ENCODE measurements at places on chromosomes 11 and 22.

GRCh38 chr11:120827198-120827597 lies 196.7 kb upstream of the TBCEL start:
- DNase-seq = no peak

- no peak for DNase-seq
Measured at GRCh38 chr11:61657566-61658290, 22.5 kb upstream of the DAGLA start.

DNA sequence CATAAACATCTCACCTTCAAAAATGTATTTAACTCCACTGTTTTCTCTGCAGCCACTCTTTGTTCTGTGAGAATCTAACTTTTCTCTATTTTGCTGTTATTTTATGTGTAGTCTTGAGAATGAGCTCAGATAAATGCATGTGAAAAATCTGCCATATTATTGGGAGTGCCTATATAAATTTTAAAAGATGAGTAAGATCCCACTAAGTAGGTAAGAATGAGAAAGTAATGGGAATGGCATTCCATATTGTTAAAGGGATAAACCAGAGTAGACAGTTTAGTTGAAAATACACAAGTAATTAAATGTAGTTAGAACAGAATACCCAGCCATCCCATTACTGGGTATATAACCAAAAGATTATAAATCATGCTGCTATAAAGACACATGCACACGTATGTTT lies 817.2 kb downstream of the FAM181B start:
- no peak for DNase-seq

DNA sequence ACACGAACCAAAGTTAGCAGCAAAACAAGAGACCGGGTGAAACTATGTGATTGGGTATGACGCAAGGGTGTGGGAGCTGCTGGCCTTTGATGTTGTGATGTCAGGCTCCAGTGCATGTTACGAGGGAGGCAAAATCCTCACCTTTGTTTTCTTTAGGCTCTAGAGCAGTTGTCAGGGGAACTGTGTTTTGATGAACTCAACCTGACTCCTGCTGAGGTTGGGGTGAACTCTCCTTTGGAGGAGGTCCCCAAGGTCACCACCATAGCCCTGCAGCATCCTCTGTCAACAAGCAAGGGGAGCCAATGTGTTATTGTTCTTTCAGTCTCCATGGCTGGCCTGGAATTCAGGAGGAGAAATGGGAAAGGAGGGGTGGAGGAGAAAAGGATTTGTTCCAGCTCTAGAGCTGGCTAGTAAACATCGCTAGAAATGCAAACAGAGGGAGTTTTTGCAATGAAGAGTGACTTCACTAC lies 33.8 kb downstream of the RASSF10 start:
- DNase-seq = no peak

- no peak for DNase-seq
Measured at GRCh38 chr22:16960884-16961249, 47.2 kb downstream of the GAB4 start.

DNA sequence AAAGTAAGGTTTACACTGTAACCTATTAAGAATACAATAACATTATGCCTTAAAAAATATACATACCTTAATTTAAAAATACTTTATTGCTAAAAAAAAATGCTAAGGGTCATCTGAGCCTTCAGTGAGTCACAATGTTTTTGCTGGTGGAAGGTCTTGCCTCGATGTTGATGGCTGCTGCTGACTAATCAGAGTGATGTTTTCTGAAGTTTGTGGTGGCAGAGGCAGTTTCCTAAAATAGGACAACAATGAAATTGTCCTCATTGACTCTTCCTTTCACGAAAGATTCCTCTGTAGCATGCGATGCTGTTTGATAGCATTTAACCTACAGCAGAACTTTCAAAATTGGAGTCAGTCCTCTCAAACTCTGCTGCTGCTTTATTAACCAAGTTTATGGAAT lies 97.6 kb downstream of the FAT3 start:
- DNase-seq = no peak

GRCh38 chr11:66593650-66594049 lies 665 bp downstream of the CCS start:
- no peak for DNase-seq

DNA sequence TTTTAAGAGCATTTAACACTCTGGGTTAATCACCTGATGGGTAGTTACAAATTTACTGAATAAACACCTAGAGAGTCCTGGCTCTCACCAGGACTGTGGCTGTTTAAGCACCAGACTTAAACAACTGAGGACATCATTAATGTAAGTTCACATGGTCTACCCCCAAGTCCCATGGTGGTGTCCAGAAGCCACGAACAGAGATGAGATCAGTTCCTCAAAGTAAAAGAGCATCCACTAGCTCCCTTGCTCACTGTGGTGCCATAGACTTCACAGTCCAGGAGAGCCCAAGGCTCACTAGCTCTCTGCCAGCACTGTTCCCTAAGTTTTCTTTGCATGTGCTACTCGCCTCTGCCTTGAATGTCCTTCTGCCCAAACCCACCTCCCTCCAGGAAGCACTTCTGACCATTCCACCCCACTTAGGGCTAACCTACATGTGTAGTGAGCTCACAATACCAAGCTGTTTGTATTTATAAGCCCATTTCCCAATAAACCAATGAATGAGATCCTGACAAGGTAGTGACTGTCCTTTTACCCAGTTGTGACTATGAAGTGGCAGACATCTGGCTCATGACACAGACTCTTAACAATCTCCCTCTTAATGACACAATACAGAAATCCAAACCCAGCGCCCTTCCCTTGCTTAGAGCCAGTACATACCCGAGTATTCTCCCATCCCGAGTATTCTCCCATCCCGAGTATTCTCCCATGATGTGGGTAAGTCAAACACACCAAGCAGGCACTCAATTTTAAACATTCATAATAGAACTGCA lies 15.7 kb downstream of the NAP1L4 start:
- no peak for DNase-seq

- no peak for DNase-seq
Measured at GRCh38 chr22:45359627-45360026, 49.9 kb downstream of the FAM118A start.

DNA sequence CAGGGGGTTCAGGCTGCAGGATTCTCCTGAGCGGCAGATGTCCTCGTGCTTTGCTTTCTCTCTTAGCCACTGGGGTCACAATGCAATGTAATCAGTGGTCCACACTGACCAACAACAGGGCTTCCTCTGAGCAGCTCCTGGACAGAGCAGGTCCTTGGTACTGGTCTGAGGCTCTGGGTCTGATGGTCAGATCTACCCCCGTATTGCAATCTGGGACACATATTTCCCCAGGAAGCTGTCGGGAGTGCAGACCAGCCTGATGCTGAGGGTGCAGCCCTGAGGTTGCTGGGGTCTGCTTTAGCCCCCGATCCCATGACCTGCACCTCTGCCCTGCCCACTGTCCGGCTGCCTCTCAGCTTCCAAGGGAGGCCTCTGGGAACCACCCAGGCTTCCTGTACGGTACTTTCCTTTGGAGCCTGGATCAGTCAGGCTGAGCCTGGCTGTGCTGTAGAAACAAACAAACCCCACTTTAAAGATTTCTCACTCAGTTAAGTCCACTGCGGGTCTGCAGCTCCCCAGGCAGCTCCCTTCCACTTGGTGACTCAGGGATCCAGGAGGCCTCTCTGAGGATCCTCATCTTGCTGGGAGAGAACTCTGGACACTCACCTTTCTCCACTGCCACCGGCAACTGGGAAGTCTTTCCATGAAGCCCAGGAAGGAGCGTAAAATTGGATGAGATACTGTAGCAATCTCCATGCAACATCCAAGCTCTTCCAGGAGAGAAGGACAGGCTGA lies 1046.6 kb downstream of the TBC1D22A start:
- DNase-seq = no peak

DNA sequence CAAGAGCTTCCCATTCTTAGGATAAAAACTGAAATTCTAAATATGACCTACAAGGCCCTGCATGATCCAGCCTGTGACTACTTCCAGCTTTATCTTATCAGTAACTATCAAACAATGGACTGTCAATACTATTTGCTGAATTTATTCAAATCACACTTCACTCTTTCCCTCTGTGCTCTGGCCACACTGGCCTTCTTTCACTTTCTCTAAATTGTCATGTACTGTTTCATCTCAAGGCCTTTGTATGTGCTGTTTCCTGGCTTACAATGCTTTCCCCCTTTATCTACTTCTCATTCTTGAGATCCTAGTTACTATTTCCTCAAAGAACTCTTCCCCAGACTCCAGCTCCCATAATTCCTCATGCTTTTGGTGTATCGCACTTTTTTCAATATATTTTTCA lies 5.6 kb downstream of the TIMM10B start:
- no peak for DNase-seq

DNA sequence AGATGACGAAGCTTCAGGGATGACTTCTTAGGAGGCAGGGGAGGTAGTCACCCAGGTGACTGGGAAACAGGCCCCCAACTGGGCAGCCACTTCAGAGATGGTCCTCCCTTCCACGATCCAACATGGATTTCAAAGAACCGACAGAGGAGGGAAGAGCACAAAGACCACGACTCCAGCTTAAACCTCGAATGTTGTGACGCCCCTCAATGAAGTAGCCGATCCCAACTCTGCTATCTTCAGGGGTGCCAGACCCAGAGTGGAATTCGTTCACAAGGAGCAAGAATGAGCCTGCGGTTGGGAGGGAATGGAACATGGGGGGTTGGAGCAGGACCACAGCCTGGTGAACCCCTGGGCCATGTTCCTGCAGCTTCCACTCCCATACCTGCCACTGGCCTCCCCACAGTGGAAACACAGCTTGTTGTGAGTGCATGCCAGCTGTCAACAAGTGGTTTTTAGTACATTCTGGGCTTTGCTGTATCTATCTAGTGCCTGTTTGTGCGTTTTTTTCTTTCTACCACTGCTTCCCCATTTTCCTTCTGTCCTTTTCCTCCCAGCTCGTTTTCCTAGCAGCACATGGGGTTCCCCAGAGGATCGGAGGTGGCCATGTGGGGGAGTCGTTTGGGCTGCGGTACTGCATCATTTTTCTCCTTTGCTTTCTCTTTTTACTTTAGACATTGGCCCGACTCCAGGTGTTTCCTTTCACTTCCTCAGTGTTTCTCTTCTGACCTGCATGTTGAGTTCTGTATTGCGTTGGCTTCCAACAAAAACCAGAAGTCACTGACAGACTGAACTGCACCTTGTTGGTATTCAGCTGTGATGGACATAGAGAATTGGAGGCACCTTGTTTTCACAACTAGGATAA lies 65.8 kb downstream of the MORC2 start:
- DNase-seq = no peak

DNA sequence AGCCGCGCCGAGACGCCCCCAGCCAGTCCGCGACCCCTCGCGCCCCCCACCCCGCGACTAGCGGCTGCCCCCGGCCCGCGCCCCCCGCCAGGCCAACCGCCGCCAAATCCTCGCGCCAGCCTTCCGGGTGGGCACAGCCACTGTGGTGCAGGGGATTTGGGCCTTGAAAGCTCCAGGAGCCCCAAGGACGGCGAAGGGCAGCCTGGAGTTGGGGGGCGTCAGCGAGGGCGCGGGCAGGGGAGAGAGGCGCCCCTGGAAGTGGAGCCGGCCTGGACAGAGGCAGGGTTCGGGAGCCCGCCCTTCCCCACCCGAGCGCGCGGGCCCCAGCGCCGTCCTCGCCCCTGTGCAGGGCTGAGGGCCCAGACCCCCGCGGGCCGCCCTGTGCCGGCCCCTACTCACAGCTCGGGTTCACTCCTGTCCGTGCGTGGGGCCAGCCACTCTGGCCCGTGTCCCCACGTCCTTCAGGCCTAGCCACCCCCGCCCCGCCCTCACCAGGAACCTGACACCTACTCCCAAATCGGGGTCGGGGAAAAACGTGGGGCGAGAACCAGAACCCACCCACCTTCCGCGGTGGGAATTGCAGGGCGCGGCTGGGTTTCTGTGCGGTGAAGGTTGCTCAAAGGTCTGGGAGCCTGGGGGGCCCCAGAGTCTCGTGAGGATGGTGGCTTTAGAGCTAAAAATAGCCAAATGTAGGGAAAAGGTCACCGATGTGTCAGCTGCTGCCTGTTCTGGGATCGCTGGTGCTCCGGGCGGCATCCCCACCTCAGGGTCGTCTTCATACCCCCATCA lies at the start of gene CPT1B:
Gene CPT1B (minus strand): TSS at position 441 of the 789 bp plus-strand sequence. CDS start 512 bp downstream, outside the sequence.
- DNase-seq = no peak

GRCh38 chr11:121460941-121461514 lies 8.3 kb upstream of the SORL1-AS1 start:
- DNase-seq = no peak

- no peak for DNase-seq
Measured at GRCh38 chr22:38845004-38845740, 1.3 kb upstream of the NPTXR start.

GRCh38 chr11:86369668-86370067 lies 5.0 kb upstream of the CCDC81 start:
- DNase-seq = no peak

GRCh38 chr11:17861036-17861755 lies 126.6 kb downstream of the KCNC1 start:
- no peak for DNase-seq

GRCh38 chr11:41053894-41054293 lies 405.6 kb downstream of the LRRC4C start:
- DNase-seq = no peak

DNA sequence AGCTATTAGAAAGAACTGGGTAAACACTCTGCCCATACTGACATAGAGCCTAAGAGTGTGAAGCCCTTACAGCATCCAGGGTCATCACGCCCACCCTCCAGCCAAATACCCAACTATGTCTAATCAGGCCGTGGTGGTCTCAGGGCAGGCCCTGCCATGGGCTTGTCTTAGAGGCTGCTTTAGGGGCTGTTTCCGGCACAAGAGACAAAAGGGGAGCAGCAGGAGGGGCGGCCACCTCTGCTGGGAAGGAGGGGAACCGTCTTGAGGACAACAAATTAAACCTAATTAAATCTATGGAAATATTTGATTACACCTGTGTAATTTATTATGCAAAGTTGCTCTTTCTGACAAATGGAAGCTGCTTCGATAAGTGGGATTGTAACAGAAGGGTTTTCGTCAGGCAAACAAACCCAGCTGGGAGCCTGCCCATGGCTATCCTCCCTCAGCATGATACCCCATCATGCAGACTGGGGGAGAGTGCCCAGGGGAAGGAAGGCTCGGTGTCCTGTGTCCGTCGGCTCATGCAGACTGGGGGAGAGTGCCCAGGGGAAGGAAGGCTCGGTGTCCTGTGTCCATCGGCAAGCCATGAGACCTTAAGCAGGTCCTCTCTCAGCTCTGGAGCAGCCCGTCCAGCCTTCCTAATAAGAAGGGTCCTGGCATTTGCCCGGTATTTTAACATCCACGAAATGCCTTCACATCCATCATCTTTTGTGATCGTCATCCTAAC lies 163.6 kb upstream of the B3GAT1 start:
- no peak for DNase-seq

- DNase-seq = no peak
Measured at GRCh38 chr11:1521382-1522080, 35.0 kb upstream of the MOB2 start.

- no peak for DNase-seq
Measured at GRCh38 chr11:1447845-1448825, 38.4 kb downstream of the MOB2 start.

- DNase-seq = no peak
Measured at GRCh38 chr22:48070760-48071159, 1308.3 kb downstream of the TBC1D22A start.

Data from stimulated activated CD8-positive, alpha-beta memory T cell treated with anti-CD3 and anti-CD28 coated beads, Interleukin-7, amount 100 ng/mL, for 1 hour (primary cell).